Stimulated activated CD4-positive, alpha-beta T cell treated with anti-CD3 and anti-CD28 coated beads, Interleukin-12 subunit alpha, Interleukin-12 subunit beta, amount 100 ng/mL, for 48 hours (primary cell): ENCODE measurements at places on chromosomes 5 and 9.

GRCh38 chr9:6787793-6788161 is 30.0 kb downstream of the KDM4C start:
- DNase-seq, result no peak

- no peak for DNase-seq
Observed at GRCh38 chr9:101275769-101276250, 109.0 kb downstream of the BAAT start.

DNA sequence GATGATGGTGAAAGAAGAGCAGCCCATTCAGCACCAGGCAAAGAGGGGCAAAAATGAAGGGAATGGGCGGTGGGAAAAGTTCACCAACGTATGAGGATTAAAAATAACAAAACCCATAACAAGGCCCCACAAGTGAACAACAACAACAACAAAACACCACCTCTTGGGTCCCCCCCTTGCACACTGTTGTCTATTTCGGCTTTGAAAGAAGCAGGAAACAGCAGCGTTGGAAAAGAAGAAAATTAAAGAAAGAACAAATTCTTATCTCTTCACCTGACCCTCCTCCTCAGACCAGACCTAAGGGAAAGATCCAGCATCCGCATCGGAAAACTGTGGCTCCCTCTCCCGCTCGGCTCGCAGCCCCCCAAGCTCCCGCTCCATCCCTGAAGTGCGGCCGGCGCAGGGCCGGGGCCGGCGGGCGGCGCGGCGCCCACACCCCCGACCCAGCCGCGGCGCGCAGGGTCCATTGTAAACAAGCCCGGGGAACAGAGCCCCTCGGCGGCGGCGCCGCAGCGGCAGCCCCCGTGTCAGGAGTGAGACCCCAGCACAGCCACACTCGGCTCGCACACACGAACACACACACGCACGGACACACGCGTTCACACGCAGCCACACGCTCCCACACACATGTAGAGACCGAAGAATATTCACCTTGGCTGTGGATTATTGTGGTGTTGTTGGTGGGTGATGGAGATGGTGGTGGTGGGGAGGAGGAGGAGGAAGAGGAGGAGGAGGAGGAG is 535 bp downstream of the RFX3 start:
- DNase-seq, result no peak

DNA sequence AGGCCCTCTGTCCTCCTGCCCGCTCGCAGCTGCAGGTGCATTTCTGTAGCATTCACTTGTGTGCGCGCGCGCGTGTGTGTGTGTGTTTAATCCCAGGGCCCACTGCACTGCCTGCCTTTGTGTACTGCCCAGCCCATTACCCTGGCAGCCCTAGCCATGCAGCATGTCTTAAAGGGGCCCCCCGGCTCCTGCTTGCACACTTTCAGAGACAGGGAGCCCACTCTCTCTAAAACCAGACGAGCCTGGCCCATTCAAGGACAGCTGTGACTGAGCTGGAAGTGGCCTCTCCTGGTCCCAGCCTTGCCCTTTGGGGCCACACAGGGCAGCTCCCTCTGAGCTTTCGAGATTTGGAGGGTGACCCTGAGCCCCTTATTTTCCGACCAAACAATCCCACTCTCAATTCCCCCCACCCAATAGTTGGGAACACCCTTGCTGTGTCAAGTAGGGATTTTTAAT is 98.9 kb downstream of the DAB2IP start:
- no peak for DNase-seq

DNA sequence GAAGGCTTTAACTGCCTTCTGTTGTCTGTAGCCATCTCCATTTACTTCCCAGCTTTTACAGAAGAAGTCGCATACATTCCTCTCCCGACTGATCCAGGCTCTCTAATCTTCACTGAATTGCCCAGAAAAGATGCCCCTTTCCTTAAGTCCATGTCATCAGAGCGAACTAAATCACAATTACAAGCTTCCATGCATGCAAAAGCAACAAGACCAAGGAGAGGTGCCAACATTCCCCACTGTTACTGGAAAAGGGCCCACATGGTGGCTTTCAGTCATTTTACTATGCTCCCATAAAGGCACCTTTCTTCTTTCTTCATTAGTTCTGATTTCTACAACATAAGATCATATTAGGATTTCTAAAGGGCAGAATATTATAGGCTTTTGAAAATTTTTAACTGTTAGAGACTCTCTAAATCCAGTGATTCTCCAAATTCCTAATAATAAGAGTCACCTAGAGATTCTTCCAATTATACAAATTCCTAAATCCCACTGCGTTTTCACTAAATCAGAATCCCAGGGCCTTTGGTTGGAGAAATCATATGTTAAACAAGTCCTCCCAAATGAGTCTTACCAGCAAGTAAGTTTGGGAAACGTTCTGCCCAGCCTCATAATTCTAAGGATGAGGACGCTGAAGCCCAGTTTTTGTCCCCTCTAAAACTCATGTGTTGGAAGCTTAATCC is 17.0 kb upstream of the ZFR start:
- no peak for DNase-seq
